ENCODE measurements at places on chromosomes 13 and 19.

- no peak for DNase-seq
Observed at GRCh38 chr19:4316956-4317355, 12.6 kb downstream of the FSD1 start.

DNA sequence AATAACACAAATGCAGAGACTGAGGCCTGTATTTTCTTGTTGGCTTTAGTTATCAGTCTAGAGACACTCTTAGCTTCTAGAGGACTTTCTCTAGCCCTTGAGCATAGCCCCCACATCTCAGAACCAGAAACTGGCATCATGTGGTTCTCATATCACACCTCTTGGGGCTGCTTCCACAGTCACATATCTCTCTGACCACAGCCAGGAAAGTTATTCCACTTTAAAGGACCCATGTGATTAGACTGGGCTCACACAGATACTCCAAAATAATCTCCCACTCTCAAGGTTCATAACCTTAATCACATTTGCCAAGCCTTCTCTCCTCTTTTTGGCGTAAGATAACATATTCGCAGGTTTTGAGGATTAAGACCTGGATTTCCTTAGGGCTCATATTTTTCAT lies 846.9 kb upstream of the MIR17HG start:
- DNase-seq = no peak

DNA sequence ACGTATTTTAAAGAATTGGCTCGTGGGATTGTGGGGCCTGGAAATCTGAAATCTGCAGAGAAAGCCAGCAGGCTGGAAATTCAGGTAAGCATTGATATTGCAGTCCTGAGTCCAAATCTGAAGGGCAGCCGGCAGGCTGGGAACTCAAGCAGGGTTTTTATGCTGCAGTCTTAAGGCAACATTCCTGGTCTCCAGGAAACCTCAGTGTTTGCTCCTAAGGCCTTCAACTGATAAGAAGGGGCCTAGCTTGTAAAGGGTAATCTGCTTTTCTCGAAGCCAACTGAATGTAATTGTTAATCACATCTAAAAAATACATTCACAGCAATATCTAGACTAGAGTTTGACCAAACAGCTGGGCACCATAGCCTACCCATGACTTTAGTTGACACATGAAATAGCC lies 154.4 kb downstream of the EFNB2 start:
- DNase-seq = no peak

- DNase-seq = peak; percentile 25
Observed at GRCh38 chr13:106432636-106433035, 102.8 kb downstream of the EFNB2 start.

- no peak for DNase-seq
Observed at GRCh38 chr13:24005755-24006281, 108.5 kb upstream of the C1QTNF9B start.

- DNase-seq = peak; percentile 98
Observed at GRCh38 chr13:110126391-110126961, 180.5 kb downstream of the COL4A1 start.

All from ELR (cell line).